Glutamatergic neuron (in vitro differentiated cells): ENCODE measurements at places on chromosomes 2 and 18. TPM values are rescaled to one million over a fixed set of nuclear protein-coding genes. Genes with fewer than 3 reads are reported as not detected.

The DNAJC27 gene
- total RNA-seq = 17.9 TPM

The SLC16A14 gene
- total RNA-seq = 4.4 TPM

The SLC25A12 gene
- total RNA-seq = 30.4 TPM

The MC4R gene
- total RNA-seq = not detected

The SETBP1 gene
- total RNA-seq = 83.3 TPM

The IL1R1 gene
- 0.17 TPM for total RNA-seq

The C2orf72 gene
- total RNA-seq = 0.42 TPM

The DAPL1 gene
- total RNA-seq = not detected

The ATP8B1 gene
- total RNA-seq = 0.07 TPM

The SULT1C4 gene
- total RNA-seq = 1.6 TPM

The ZNF892 gene
- 21.1 TPM for total RNA-seq

The PTPRN gene
- 104 TPM for total RNA-seq

The POTEI gene
- 1.4 TPM for total RNA-seq

The HOXD3 gene
- not detected for total RNA-seq

The FMNL2 gene
- total RNA-seq = 166 TPM

The GKN2 gene
- not detected for total RNA-seq

The ARHGEF33 gene
- total RNA-seq = 1.1 TPM

The ACTG2 gene
- not detected for total RNA-seq

The CCDC85A gene
- 12.1 TPM for total RNA-seq

The OTX1 gene
- total RNA-seq = 0.15 TPM

The TWIST2 gene
- not detected for total RNA-seq

The SIX3 gene
- total RNA-seq = 0.86 TPM

The EN1 gene
- total RNA-seq = 0.39 TPM

The CLEC4F gene
- 0.66 TPM for total RNA-seq

The HNMT gene
- total RNA-seq = not detected

The BMP10 gene
- not detected for total RNA-seq

The RPRM gene
- total RNA-seq = 95.9 TPM

The KRTCAP3 gene
- 4.2 TPM for total RNA-seq

The CTAGE1 gene
- not detected for total RNA-seq

The FZD7 gene
- total RNA-seq = 19.0 TPM

The SCN2A gene
- total RNA-seq = 0.39 TPM

The HDHD2 gene
- total RNA-seq = 55.3 TPM

The ITGA4 gene
- total RNA-seq = 5.4 TPM

The ACMSD gene
- not detected for total RNA-seq

The MFSD6 gene
- total RNA-seq = 31.0 TPM

The LRRTM1 gene
- 3.8 TPM for total RNA-seq

The MYCN gene
- 43.8 TPM for total RNA-seq

The DSC2 gene
- total RNA-seq = 31.4 TPM

The CD8B2 gene
- total RNA-seq = not detected

The NPPC gene
- total RNA-seq = 18.5 TPM

The SERPINB11 gene
- total RNA-seq = not detected

The DSC3 gene
- 0.47 TPM for total RNA-seq

The ANAPC1 gene
- total RNA-seq = 33.4 TPM

The KCNIP3 gene
- 7.3 TPM for total RNA-seq

The NYAP2 gene
- total RNA-seq = 0.32 TPM

The RTKN gene
- total RNA-seq = 88.7 TPM

The NAT8 gene
- not detected for total RNA-seq

The GPR45 gene
- 0.44 TPM for total RNA-seq

The EMILIN1 gene
- total RNA-seq = 3.2 TPM

The MAB21L4 gene
- total RNA-seq = not detected

The FBXO36 gene
- 3.4 TPM for total RNA-seq
